Uterus (tissue), 4 donors: ENCODE measurements at places on chromosomes 11 and 22.
A peak's percentile ranks its signal among the peaks of the same experiment; 100 is the strongest.

DNA sequence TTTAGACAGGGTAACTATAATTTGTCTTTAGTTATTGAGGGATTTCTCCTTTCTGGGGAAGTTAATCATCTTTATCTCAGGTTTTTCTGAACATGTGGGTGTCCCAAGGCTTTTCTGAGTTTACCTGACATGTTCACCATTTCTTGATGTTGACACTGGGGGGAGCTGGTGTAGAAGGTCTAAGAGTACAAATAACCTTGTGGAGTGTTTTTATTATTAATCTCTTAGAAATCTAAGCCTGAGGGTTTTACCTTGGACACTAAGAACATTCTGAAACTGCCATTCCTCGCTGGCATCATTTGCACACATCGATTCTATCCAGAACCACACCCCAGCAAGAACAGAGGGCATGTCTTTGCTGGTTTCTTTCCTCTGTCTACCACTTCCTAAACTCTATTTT, 15.6 kb upstream of the C11orf91 start:
- no peaks in the 10 kb centered on the region for H3K27me3 ChIP-seq
- H3K36me3 ChIP-seq = no peaks in the 10 kb centered on the region
- peak overlapping the region; percentile 24 for H3K27ac ChIP-seq
- no peaks in the 10 kb centered on the region for H3K4me1 ChIP-seq
- no peak for DNase-seq

DNA sequence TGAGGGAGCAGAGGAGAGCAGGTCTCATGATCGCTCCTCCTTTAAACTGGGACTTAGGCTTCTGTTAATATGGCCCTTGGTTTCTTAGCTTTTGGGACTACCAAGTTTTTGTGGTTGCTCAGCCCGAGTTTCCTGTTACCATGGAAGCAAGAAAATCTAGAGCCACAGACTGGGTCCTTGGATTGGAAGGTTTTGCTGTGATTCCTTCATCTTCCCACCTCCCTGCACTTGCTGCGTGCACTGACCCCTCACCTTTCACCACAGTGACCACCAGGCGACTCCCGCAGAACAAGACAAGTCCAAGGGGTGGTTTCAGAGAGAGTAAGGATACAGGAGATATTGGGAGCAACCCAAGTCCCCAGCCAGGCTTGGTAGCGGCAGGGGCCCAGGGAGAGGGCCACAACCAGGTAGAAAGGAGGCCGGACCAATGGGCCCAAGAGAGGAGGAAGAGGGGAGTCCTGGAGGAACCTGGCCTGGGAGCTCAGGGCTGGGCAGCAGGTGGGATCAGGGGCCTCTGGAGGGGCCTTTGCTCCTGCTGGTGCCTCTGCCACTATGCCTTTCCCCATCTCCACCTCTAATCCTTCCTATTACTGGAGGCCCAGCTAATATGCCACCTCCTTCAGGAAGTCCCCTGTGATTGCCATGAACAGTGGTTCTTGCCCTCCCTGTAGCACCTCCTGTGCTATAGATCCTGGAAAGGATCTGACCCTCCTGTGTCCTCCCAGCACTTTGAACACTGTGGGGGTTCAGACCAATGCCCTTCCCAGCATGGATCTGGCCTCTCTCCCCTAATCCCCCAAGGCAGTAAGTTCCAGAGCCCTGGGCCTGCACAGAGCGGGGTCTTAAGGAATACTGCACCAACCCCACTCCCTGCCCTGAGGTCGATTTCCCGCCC, 21.2 kb downstream of the CSF2RB start:
- no peaks in the 10 kb centered on the region for H3K36me3 ChIP-seq
- H3K27ac ChIP-seq = no peak overlapping the region
- H3K4me1 ChIP-seq = no peaks in the 10 kb centered on the region
- H3K27me3 ChIP-seq = no peaks in the 10 kb centered on the region
- H3K4me3 ChIP-seq = no peak overlapping the region
- DNase-seq = no peak

- peak overlapping the region; percentile 62 for H3K27ac ChIP-seq
- no peaks in the 10 kb centered on the region for H3K36me3 ChIP-seq
- no peaks in the 10 kb centered on the region for H3K27me3 ChIP-seq
- no peak overlapping the region for H3K4me3 ChIP-seq
- no peaks in the 10 kb centered on the region for H3K4me1 ChIP-seq
Observed at GRCh38 chr11:2898366-2899079, 12.9 kb upstream of the CDKN1C start.

- no peaks in the 10 kb centered on the region for H3K36me3 ChIP-seq
- no peak for DNase-seq
- H3K4me1 ChIP-seq = no peaks in the 10 kb centered on the region
- H3K27me3 ChIP-seq = no peaks in the 10 kb centered on the region
- H3K4me3 ChIP-seq = no peak overlapping the region
- H3K27ac ChIP-seq = no peak overlapping the region
Observed at GRCh38 chr22:48894064-48894671, 933.5 kb downstream of the BRD1 start.

DNA sequence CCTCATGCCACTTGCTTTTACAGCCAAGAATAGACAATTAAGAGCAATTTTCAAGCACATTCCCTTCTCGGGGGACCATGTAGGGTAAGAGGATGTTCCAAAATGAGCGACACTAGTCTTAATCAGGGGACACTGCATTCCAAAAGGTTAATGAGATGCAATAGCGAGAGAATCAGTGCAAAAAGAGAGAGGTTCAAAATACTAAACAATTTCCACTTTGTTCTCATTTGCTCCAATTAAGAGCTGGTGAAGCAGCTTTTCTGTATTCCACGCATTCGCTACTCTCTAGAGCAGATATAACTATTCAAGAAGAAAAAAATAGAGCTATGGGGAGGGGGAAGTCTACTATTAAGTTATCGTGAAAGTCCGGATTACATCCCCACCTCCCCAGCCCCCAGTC, 811 bp downstream of the LRRC4C start:
- no peaks in the 10 kb centered on the region for H3K4me1 ChIP-seq
- no peak overlapping the region for H3K4me3 ChIP-seq
- no peak overlapping the region for H3K27ac ChIP-seq
- H3K27me3 ChIP-seq = no peaks in the 10 kb centered on the region
- no peaks in the 10 kb centered on the region for H3K36me3 ChIP-seq
- DNase-seq = no peak

GRCh38 chr11:133382131-133382812, 150.0 kb downstream of the OPCML start:
- H3K27ac ChIP-seq = no peak overlapping the region
- no peaks in the 10 kb centered on the region for H3K4me1 ChIP-seq
- no peak overlapping the region for H3K4me3 ChIP-seq
- no peaks in the 10 kb centered on the region for H3K27me3 ChIP-seq
- no peaks in the 10 kb centered on the region for H3K36me3 ChIP-seq
- no peak for DNase-seq

DNA sequence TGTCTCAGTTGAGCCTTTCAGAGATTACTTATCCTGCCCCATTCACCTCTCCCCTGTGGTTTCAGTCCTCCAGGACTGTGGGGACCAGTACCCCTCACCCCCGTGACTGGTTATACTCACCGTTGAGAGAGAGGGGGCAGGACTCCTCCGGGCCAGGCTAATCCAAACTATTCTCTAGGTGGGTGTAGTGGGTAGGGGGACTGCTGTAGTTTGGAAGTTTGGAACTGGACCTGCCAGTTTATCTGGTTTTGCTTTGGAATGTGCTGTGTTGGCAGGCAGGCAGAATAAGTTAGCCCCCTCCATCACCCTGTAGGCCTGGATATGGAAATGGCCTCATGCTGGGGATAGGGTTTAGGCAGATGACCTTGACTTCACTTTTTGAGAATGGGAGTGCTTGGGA, 13.5 kb downstream of the TEAD1 start:
- no peaks in the 10 kb centered on the region for H3K27me3 ChIP-seq
- peaks cover 9% of the 10 kb centered on the region for H3K4me1 ChIP-seq
- H3K27ac ChIP-seq = no peak overlapping the region

- H3K27me3 ChIP-seq = no peaks in the 10 kb centered on the region
- H3K4me1 ChIP-seq = no peaks in the 10 kb centered on the region
- no peak for DNase-seq
- no peak overlapping the region for H3K4me3 ChIP-seq
- H3K36me3 ChIP-seq = no peaks in the 10 kb centered on the region
- no peak overlapping the region for H3K27ac ChIP-seq
Observed at GRCh38 chr11:47433157-47433556, 6.9 kb upstream of the PSMC3 start.

DNA sequence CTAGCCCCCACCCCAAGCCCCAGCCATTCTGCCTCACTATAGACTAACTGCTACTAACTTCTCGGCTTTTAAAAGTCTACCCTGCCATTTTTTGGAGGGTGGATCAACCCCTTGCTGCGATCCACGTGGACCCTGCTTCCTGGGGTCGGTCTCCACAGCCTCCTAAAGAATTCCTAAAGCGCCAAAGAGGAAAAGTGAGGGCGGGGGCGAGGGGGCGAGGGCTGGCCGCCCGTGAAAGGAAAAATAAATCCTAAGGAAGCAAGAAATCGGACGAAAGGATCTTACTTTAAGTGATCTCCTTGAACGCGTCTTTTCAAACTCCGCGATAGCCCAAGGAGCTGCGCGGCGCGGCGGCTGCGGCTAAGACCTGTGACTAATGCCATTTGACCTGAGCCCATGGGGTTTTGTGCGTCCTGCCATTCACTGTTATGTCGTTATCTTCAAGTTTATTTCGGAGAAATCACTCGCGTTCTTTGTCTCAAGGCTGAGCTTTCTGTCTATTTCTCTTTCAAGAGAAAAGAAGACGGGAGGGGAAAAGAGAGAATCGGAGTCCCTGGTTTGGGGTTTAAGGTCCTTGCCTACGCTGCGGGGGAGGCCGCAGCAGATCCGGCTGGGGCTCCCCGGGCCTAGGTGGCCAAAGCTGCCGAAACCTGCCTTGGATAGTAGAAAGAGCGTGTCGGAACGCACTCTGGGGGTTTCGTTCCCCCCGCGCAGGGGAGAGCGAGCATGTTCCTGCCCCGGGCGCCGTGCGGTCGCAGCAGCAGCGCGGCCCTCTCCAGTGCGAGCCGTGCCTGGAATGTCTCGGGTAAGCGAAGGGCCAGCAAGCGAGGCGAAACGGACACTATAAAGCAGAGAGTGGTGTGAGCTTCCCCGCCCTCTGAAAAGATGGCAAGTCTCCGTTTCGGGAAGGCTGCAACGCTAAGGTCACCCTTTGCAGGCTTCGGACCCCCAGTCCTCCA, 2.8 kb upstream of the DBX1 start:
- H3K36me3 ChIP-seq = no peaks in the 10 kb centered on the region
- no peak for DNase-seq
- no peak overlapping the region for H3K27ac ChIP-seq
- peaks cover 20% of the 10 kb centered on the region for H3K27me3 ChIP-seq
- peak overlapping the region; percentile 10 for H3K4me3 ChIP-seq
- no peaks in the 10 kb centered on the region for H3K4me1 ChIP-seq

- H3K36me3 ChIP-seq = no peaks in the 10 kb centered on the region
- no peak for DNase-seq
- H3K4me1 ChIP-seq = no peaks in the 10 kb centered on the region
- H3K27me3 ChIP-seq = no peaks in the 10 kb centered on the region
Observed at GRCh38 chr22:30054067-30054763, 26.0 kb upstream of the HORMAD2 start.

DNA sequence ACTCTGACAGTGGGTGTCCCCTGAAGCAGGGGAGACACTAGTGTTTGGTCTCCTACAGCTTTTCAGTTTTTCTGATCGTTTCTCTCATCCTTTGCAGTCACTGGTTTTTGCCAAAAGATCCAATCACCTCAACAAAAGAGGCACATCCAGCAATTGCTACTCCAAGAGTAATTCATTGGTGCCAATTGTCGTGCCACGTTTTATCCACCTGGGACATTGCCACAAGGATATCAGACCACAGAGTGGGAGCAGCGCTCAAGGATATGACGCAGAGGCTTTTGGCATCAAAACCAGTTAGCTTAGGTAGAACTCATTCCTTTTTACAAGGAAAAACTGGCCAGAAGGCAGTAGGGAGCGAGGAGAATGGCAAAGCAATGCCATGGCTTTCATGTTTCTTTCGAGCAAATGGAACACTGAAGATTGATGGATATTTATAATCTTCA, 40.9 kb upstream of the BLID start:
- peak overlapping the region; percentile 43 for H3K4me3 ChIP-seq
- H3K27me3 ChIP-seq = no peaks in the 10 kb centered on the region
- H3K27ac ChIP-seq = peak overlapping the region; percentile 93
- peaks cover 6% of the 10 kb centered on the region for H3K4me1 ChIP-seq
- peak; percentile 79 for DNase-seq

DNA sequence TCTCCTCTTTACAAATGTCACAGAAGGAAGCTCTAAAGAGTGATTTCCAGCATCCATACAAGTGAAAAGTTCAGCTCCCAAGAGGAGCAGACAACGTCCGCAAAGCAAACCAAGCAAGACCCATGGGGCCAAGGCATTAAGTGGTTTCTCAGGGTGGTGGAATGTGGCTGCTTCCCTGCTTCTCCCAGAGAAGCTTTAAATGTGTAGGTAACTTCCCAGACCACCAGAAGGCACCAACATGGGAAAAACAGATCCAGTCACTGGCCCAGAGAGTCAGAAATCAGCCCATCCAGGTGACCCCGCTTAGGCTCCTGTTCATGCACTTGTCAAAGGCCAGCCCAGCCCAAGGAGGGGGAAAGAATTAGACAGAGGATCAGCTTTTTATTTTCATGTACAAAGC, 13.3 kb upstream of the PHF21A start:
- no peak for DNase-seq
- no peaks in the 10 kb centered on the region for H3K27me3 ChIP-seq
- H3K4me1 ChIP-seq = no peaks in the 10 kb centered on the region

- H3K4me3 ChIP-seq = no peak overlapping the region
- H3K27ac ChIP-seq = no peak overlapping the region
- no peaks in the 10 kb centered on the region for H3K4me1 ChIP-seq
Observed at GRCh38 chr11:79062814-79063762, 377.7 kb downstream of the TENM4 start.

DNA sequence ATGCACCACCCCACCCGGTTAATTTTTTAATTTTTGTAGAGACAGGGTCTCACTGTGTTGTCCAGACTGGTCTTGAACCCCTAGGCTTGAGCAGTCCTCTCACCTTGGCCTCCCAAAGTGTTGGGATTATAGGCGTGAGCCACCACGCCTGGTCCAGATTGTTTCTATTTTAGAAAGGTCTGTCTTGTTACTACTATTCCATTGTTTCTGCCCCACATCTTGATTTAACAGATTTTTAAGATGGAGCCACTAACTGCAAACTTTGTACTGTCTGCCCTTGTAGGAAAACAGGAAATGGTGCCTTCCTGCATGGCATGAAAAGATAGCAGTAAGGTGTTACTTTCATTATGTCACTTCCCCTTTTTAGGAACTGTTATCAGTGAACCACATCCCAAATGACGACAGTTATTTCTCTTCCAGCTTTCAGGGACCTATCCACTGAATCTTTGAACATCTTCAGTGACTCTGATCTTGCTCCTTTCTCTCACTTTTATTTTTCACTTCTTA, 23.2 kb downstream of the TAF1D start:
- no peaks in the 10 kb centered on the region for H3K36me3 ChIP-seq
- no peak overlapping the region for H3K27ac ChIP-seq
- no peaks in the 10 kb centered on the region for H3K27me3 ChIP-seq
- H3K4me1 ChIP-seq = no peaks in the 10 kb centered on the region

DNA sequence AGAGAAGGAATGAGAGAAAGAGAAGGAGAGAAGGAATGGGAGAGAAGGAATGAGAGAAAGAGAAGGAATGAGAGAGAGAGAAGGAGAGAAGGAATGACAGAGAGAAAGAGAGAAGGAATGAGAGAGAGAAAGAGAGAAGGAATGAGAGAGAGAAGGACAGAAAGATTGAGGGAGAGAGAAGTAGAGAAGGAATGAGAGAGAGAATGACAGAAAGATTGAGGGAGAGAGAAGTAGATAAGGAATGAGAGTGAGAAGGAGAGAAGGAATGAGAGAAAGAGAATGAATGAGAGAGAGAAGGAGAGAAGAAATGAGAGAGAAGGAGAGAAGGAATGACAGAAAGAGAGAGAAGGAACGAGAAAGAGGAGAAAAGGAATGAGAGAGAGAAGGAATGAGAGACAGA, 34.1 kb upstream of the APOL5 start:
- no peaks in the 10 kb centered on the region for H3K27me3 ChIP-seq
- no peak overlapping the region for H3K27ac ChIP-seq
- no peak for DNase-seq
- H3K4me3 ChIP-seq = no peak overlapping the region
